Fibroblast of skin of right quadriceps (primary cell): ENCODE measurements at places on chromosomes 16 and 17.

DNA sequence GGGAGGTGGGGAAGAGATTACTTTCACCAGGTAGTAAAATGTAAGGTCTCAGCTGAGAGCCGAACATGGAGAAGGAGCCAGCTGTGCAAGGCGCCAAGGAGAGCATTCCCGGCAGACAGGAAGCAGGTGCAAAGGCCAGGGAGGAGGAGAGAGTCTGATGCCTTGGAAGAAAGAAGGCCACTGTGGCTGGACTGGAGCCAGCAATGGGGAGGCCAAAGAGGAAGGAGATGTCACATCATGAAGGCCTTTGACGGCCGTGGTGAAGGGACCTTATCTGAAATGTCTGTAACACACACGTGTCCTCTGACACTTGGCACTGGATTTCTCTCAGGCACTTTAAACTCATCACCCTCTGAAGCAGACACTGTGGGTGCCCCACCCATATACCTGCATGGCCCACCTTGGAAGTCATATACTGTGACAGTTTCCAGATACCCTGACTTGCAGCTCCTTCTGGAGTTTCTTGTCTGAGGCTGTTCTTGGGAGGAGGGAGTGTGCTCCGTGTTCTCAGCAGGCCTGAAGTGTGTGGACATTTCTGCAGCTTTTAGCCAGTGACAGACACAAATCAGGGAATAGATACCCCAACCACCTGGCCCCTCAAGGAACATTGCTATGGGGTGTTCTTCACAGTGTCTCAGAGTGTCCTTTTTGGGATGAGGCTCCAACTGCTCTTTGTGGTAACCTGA, 1.9 kb upstream of the SLC5A2 start:
- no peak for DNase-seq

DNA sequence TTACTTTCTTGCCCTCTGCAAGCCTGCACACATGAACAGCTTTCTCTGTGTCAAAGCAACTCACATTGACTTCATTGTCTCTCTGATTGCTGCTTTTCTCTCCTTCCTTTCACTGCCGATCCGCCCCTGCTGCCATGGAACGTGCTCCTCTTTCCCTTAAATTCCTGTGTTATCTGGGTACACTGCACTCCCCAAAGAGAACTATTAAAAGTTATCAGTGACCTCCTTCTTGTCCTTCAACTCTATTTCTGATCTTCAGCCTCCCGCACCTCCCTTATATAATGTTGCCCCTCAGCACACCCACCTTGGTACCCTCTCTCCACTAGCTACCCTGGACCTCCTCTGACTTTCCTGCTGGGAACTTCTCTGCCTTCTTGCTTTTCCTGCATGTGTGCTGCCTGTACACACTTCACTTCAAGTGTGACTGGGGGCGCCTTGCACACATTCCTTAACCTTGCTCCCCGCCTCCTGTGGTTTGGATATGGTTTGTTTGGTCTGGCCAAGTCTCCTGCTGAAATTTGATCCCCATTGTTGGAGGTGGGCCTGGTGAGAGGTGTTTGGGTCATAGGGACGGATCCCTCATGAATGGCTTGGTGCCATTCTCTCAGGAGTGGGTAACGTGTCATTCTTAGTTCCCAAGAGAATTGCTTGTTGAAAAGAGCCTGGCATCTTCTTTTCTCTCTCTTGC, 26.7 kb upstream of the PMP22 start:
- DNase-seq: peak; percentile 68

GRCh38 chr16:21646091-21646490, 6.3 kb downstream of the IGSF6 start:
- no peak for DNase-seq

- DNase-seq: peak; percentile 60
Measured at GRCh38 chr16:10862438-10862837, 14.6 kb upstream of the CIITA start.

GRCh38 chr17:65230040-65230439, 92.9 kb downstream of the RGS9 start:
- no peak for DNase-seq

DNA sequence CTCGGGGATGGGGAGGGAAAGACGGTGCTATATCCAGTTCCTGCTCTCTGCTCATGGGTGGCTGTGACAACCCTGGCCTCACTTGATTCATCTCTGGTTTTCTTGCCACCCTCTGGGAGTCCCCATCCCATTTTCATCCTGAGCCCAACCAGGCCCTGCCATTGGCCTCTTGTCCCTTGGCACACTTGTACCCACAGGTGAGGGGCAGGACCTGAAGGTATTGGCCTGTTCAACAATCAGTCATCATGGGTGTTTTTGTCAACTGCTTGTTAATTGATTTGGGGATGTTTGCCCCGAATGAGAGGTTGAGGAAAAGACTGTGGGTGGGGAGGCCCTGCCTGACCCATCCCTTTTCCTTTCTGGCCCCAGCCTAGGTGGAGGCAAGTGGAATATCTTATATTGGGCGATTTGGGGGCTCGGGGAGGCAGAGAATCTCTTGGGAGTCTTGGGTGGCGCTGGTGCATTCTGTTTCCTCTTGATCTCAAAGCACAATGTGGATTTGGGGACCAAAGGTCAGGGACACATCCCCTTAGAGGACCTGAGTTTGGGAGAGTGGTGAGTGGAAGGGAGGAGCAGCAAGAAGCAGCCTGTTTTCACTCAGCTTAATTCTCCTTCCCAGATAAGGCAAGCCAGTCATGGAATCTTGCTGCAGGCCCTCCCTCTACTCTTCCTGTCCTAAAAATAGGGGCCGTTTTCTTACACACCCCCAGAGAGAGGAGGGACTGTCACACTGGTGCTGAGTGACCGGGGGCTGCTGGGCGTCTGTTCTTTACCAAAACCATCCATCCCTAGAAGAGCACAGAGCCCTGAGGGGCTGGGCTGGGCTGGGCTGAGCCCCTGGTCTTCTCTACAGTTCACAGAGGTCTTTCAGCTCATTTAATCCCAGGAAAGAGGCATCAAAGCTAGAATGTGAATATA, 4.8 kb upstream of the LASP1NB start:
- DNase-seq: no peak
